ENCODE measurements at places on chromosomes 2 and 18. TPM values are rescaled to one million over a fixed set of nuclear protein-coding genes. Genes with fewer than 3 reads are reported as not detected.

- DNase-seq = no peak
Observed at GRCh38 chr18:74760436-74760835, 162.8 kb downstream of the ZNF407 start.

RGPD6 gene
- total RNA-seq = 15.1 TPM

DNA sequence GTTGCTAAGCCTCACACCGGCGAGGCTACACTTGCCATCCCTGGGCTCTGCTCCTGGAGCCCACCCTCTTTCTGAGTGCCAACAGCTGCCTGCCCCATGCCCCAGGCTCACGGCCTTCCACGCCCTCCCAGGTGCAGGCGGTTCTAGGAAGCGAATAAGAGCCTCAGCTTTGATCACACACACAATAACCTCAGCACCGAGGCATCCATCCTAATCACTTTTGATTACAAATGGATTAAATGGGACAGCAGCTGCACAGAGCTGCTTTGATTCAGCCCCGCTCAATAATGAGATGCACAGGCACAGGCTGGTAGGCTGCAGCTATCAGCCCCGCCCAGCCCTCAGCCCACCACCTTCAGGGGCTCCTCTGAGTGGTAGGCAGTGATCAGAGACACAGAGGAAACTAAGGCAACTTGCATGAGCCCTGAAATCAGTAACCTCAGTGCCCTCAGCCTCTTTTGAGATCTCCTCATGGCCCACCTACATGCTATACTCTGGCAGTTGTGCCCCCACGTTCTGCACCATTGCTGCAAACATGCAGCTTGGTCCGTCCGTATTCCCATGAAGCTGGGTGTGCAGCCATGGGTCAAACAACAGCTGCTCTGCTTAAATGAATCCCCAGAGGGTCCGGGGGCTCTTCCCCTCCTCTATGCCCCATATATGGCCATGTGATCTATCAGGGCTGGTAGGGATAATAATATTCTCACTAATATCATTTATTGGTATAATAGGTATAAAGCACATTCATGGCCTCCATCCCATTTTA is 171.4 kb downstream of the SETBP1 start:
- DNase-seq = no peak

KCNK3 gene
- total RNA-seq = 25.4 TPM

DNA sequence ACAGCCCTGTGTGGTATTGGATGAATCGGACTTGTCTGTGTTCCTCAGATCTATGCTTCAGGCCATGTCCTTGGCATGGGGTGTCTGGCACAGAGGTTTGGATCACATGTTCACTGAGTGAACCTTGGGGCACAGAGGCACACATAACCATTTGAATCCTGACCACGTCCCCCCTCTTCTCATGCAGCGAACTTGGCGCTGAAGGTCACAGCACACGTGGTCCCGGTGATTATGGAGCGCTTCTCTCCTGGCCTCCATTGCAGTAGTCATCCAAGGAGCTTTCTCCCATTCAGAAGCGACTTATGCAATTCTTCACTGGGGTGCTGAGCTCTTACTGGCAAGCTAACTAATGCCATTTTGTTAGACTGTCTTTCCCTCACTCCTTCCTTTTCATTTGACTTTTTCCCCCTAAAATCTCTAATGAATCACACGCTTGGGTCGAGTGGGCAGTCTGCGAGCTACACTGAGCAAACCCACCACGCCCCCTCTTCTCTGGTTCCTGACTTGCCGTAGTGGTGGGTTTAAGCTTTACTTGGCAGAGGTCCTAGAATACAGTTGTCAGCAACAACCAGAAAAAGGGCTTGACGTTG is 59.4 kb downstream of the KCNG2 start:
- DNase-seq = peak; percentile 47

LIMS2 gene
- total RNA-seq = 161 TPM

CAPN10 gene
- 31.8 TPM for total RNA-seq

GRCh38 chr18:59674903-59675270 is 22.3 kb downstream of the CCBE1 start:
- no peak for DNase-seq

DNA sequence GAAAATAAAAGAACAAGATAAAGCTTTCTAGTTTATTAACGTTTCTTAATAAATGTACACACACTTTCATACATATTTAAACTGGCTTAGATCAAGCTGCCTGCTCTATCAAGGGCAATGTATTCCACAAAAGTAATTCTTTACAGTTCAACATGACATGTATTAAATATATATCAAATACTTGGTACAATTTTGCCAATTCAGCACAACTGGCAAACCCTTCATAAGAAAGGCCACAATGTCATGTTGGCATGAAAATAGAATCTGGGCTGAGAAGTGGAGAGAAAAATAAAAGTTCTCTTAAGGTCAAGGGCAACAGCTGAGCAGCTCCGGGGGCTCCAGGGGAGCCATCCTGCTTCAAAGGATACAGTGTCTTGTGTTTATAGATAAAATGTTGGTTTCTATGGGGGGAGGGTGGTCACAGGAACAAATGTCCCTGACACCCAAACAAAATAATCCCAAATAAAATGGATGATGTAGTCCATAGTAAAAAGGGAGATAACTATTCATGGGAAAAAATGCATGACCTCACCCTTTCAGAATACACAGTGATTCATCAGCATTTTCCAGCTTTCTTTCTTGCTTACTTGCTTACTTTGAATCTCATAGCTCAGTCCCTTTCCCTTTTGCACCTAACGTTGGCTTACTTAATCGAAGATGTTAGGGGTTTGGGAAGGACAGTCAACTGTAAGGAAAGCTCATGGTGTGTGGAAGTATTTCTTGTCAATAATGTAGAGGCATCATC is 494.9 kb downstream of the NYAP2 start:
- no peak for DNase-seq

DNA sequence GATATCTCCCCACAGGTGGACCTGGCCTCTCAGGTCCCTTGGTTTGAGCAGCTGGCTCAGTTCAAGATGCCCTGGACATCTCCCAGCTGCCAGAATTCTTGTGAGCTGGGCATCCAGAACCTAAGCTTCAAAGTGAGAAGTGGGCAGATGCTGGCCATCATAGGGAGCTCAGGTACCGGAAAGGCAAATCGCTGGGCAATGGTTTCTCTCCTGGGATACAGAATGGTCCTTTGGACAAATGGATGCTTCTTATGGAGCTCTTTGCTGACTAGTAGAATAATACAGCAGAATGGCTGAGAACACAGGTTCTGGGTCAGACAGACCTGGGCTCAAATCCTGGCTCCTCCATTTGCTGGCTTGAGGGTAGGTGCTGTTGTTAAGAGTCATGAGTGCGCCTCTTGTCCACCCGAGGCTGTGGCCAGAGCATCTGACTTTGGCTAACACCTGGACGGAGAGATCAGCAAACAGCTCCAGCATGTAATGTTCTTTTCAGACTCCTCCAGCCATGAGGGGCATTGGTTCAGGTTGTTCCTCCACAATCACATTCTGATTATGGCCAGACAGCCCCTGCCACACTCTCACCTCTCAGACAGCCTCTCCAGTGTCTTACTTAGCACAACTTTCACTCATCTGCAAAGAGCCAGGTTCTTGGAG is 7.5 kb downstream of the ABCG8 start:
- DNase-seq = no peak

DNA sequence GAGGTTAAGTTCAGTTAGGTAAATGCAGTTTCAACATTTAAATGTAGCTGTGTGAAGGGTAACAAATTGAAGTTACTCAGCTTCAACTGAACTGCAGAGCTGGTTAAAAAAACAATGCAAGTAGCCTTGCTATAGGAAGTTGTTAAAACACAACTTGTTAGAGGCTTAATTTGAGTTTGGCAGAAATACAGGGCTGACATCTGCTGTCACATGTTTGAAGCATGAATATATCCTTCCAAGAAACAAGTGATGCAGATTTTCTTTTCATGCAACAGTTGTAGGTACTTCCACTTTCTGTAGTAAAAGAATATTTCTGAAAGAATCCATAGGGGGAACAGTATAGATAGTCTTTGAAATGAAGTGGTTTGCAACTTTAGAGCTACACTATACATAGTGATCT is 208.7 kb upstream of the RASGRP3 start:
- DNase-seq = no peak

- no peak for DNase-seq
Observed at GRCh38 chr18:59249199-59249774, 24.0 kb downstream of the RAX start.

DNA sequence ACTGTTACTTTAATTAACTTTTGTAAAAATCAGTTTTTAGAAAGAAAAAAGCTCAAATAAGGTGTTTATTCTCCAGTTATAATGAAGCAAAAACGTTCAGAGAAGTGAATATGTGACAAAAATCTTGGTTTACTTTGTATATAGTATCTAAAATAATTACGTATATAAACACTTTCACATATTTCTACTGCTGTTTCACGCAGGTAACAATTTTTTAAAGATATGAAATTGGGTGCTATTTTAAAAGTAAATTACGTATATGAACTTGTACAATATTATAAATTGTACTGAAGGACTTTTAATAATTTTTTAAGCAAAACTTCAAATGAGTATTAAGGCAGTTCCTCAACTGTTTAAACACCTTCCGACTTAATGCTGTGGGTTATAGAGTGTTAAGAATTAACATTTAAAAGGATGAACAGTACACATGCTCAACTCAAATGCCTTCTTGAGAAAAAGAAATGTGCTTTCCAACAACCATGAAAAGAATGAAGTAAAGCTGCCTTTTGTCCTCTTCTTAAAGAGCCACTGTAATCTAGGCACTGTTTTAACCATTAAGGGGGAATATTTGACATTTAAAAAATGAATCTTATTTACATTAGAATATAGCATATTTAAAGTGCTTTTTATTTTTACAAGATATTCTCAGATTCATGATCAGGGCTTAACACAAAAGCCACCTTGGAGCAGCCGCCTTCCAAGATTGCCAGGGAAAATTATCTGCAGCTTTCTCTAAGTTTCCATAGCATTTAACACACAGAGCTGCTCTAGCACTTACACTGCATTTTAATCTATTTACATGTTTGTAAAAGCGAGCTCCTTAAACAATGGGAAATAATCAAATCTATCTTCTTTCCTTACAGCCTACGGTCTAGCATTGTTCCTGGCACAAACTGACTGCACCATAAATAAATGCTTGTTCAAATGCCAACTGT is 56.5 kb upstream of the CDKL4 start:
- no peak for DNase-seq

- DNase-seq = no peak
Observed at GRCh38 chr18:77544792-77545191, 295.1 kb downstream of the GALR1 start.

- no peak for DNase-seq
Observed at GRCh38 chr2:223044092-223044836, 7.7 kb upstream of the KCNE4 start.

Data from upper lobe of right lung (tissue), 1 donor.